ENCODE measurements at places on chromosomes 4 and X. TPM values are rescaled to one million over a fixed set of nuclear protein-coding genes. Genes with fewer than 3 reads are reported as not detected.

IL2 gene
- total RNA-seq = not detected

RAB39B gene
- 1.2 TPM for total RNA-seq

DMP1 gene
- not detected for total RNA-seq

MAOB gene
- 0.16 TPM for total RNA-seq

FAM133A gene
- total RNA-seq = 0.65 TPM

CXorf49 gene
- total RNA-seq = not detected

HEPH gene
- total RNA-seq = not detected

ARX gene
- total RNA-seq = 0.58 TPM

GAGE12C gene
- not detected for total RNA-seq

GATA1 gene
- not detected for total RNA-seq

ZNF630 gene
- total RNA-seq = 0.21 TPM

ARMCX1 gene
- total RNA-seq = 0.68 TPM

HPSE gene
- total RNA-seq = 1.1 TPM

MAGEC1 gene
- total RNA-seq = not detected

LRRC66 gene
- total RNA-seq = 0.18 TPM

RAB33A gene
- total RNA-seq = 0.20 TPM

MUC7 gene
- total RNA-seq = not detected

USP17L26 gene
- total RNA-seq = not detected

NUDT10 gene
- 0.42 TPM for total RNA-seq

NWD2 gene
- total RNA-seq = not detected

PGK1 gene
- 563 TPM for total RNA-seq

ALPK1 gene
- total RNA-seq = 2.2 TPM

TCEANC gene
- total RNA-seq = 0.63 TPM

ZNF595 gene
- 19.7 TPM for total RNA-seq

DYNLT3 gene
- total RNA-seq = 20.4 TPM

TAF1 gene
- total RNA-seq = 15.3 TPM

SPANXA2 gene
- total RNA-seq = not detected
